NCI-H1092 (cell line): ENCODE measurements at places on chromosomes 11 and 22.

DNA sequence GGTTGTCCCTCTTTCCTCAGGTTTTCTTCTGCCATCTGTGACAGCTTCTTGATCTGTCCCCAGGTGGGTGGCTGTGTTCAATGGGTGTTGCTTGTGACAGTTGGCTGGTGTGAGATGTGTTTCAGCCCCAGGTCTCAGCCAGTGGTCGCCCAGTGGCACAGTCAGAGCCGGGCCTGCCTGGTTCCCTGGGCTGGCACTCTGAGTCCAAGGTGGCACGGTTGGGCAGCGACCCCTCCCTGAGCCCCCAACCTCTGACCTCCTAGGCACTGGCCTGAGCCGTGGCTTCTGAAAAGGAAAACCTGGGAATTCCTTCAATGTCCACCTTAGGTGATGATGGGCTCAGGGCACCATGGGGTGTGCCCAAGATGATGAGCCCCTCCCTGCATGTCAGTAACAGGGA lies 14.0 kb upstream of the PRODH start:
- DNase-seq, result no peak

GRCh38 chr22:47556473-47556872 lies 794.0 kb downstream of the TBC1D22A start:
- no peak for DNase-seq

GRCh38 chr11:73402834-73403185 lies 26.6 kb downstream of the RELT start:
- DNase-seq, result no peak

- DNase-seq, result no peak
These were observed 26.1 kb downstream of the PTPRJ start for GRCh38 chr11:48006301-48006992.

GRCh38 chr11:66901964-66902390 lies 45.1 kb downstream of the LRFN4 start:
- no peak for DNase-seq

GRCh38 chr11:126776119-126776518 lies 224.5 kb downstream of the KIRREL3 start:
- no peak for DNase-seq

GRCh38 chr22:22857607-22858558 lies 29.7 kb upstream of the IGLL5 start:
- DNase-seq, result no peak

- DNase-seq, result no peak
These were observed 300.6 kb downstream of the TBC1D22A start for GRCh38 chr22:47063071-47063509.

DNA sequence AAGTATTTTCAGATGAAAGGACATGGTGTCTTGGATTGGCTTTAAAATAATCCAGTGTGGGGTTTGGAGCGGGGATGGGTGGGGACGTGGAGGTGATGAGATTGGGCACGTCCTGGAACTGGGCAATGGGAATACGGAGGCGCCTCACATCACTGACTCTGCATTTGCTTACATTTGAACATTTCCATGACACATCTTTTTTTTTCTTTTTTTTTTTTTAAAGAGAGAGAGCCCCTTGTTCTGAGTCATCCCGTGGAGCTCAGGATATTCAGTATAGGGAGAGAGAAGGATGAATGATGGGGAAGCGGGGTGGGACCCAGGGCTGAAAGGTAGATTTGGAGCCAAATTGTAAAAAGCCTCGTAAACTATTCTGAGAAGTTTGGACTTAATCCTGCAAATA lies 142.7 kb downstream of the FBXO7 start:
- no peak for DNase-seq

- no peak for DNase-seq
These were observed 107.3 kb downstream of the BRD1 start for GRCh38 chr22:49720279-49720959.

DNA sequence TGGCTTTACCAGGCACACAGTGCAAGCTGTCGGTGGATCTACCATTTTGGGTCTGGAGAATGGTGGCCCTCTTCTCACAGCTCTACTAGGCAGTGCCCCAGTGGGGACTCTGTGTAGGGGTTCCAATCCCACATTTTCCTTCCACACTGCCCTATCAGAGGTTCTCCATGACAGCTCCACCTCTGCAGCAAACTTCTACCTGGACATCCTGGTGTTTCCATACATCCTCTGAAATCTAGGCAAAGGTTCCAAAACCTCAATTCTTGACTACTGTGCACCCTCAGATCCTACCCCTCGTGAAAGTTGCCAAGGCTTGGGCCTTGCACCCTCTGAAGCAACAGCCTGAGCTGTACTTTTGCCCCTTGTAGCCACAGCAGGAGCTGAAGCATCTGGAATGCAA lies 108.1 kb downstream of the SOX6 start:
- no peak for DNase-seq

GRCh38 chr22:37556710-37557109 lies 3.6 kb upstream of the CDC42EP1 start:
- DNase-seq, result no peak

- DNase-seq, result no peak
These were observed 1.7 kb downstream of the SMTN start for GRCh38 chr22:31082606-31083376.
